ENCODE measurements at places on chromosomes 3 and 15. TPM values are rescaled to one million over a fixed set of nuclear protein-coding genes. Genes with fewer than 3 reads are reported as not detected.

DNA sequence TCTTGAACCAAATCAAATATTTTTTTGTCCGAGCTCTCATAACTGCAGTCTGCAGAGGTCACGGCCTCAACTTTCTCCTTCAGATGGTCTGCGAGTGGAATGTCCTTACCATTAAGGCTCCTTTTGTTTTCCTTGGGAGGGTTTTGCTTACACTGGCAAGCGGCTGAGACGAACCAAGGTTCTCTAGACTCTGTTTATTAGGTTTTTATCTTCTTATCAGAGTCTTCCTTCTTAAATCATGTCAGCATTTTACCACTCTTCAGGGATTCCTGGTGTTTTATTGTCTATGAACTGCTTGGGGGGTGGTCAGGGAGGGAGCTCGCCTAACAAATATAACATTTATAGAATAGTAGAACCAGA is 773.7 kb upstream of the NR2F2 start:
- no peaks in the 10 kb centered on the region for H3K27me3 ChIP-seq
- H3K4me3 ChIP-seq: no peak overlapping the region
- no peak for DNase-seq
- H3K36me3 ChIP-seq: no peaks in the 10 kb centered on the region
- H3K4me1 ChIP-seq: no peaks in the 10 kb centered on the region

The MASP1 gene
- total RNA-seq: 0.70 TPM

The PLCB2 gene
- 14.9 TPM for total RNA-seq

- no peaks in the 10 kb centered on the region for H3K4me1 ChIP-seq
- H3K36me3 ChIP-seq: no peaks in the 10 kb centered on the region
- H3K27me3 ChIP-seq: peaks cover 2% of the 10 kb centered on the region
- no peak overlapping the region for H3K27ac ChIP-seq
- no peak for DNase-seq
Measured at GRCh38 chr3:86654806-86655460, 336.0 kb downstream of the VGLL3 start.

DNA sequence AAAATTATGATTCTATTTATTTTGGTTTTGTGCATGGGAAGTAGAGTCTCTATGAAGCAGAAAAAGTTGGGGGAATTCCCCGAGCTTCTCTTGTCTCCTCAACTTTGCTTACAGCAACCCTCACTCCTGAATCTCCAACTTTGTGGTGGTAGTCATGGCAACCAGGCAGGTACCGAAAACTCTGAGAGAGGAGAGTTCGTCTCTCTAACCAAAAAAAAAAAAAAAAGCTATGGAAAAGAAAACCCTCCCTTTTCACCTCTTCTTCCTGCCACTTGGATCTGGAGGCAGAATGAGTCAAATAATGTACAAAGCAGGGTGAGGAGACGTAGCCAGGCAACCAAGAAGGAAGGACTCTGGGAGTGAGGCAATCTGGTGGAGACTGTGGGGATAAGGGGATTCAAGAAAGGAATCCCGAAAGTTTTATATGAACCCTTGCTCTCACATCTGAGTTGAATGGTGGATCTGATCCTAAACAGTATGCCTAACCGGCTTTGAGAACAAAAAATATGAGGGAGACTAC is 108.1 kb downstream of the PLOD2 start:
- H3K27ac ChIP-seq: no peak overlapping the region
- H3K4me3 ChIP-seq: no peak overlapping the region
- no peaks in the 10 kb centered on the region for H3K4me1 ChIP-seq
- H3K27me3 ChIP-seq: no peaks in the 10 kb centered on the region
- no peak for DNase-seq

- H3K27ac ChIP-seq: no peak overlapping the region
- DNase-seq: no peak
- no peaks in the 10 kb centered on the region for H3K36me3 ChIP-seq
- no peaks in the 10 kb centered on the region for H3K27me3 ChIP-seq
Measured at GRCh38 chr3:161540594-161540993, 44.0 kb downstream of the OTOL1 start.

DNA sequence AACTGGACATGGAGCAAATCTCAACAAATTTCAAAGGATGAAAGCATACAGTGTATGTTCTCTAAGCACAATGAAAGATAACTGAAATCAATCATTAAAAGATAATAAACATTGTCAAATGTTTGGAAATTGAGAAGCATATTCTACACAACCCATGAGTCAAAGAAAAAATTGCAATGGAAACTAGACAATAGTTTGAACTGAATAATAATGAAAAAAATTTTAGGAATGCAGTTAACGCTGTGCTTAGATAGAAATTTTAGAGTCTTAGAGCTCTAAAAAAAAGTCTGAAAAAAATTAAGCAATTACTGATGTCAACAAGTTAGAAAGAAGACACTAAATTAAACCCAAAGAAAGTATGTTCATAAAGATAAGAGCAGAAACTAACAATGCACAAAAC is 15.5 kb downstream of the RABL3 start:
- no peaks in the 10 kb centered on the region for H3K36me3 ChIP-seq
- no peak for DNase-seq
- H3K27me3 ChIP-seq: no peaks in the 10 kb centered on the region
- H3K4me1 ChIP-seq: no peaks in the 10 kb centered on the region

GRCh38 chr15:55879181-55879580 is 114.2 kb downstream of the NEDD4 start:
- DNase-seq: no peak
- no peaks in the 10 kb centered on the region for H3K27me3 ChIP-seq
- no peak overlapping the region for H3K27ac ChIP-seq

The MRAS gene
- total RNA-seq: 1.2 TPM

DNA sequence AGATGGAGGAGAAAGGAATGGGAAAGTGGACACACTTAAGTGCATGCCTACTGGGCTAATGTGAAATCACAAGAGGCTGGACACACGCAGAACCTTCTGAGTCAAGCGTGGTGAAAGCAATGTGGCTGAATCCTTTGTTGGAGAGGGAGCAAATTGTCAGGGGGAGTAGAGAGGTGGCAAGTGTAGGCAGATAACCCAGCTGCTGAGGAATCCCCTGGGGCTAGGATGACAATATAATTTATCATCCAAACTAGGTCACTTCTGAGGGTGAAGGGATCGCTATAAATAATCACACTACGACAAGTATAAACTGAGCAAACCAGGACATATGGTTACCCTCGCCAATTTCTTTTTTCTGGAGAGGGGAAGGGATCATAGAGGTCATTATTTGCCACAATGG is 28.7 kb downstream of the TAMM41 start:
- no peaks in the 10 kb centered on the region for H3K27me3 ChIP-seq
- no peak for DNase-seq
- no peak overlapping the region for H3K27ac ChIP-seq
- no peaks in the 10 kb centered on the region for H3K4me1 ChIP-seq

The GATA2 gene
- total RNA-seq: 2.8 TPM

GRCh38 chr3:35670408-35670965 is 31.2 kb downstream of the ARPP21 start:
- no peak for DNase-seq
- H3K4me3 ChIP-seq: no peak overlapping the region
- no peaks in the 10 kb centered on the region for H3K4me1 ChIP-seq

The CP gene
- total RNA-seq: 37.8 TPM

DNA sequence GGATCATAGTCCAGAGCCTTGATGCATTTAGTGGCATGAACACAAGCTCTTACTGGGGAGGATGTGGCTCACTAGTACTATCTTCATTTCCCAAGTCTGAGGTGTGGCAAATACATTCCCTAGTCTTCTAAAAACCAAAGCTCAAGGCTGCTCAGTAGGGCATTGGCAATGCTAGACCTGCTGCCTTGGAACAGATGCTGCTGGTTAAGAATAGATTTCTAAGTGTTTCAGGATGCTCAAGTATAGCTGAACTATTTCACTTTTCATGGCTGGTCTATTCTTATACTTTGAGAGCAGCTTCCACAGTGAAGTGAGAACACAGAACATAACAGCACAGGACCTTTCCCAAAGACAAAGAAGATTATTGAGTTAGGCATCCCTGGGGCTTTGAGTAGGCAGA is 178.8 kb downstream of the CHST2 start:
- no peak overlapping the region for H3K4me3 ChIP-seq
- H3K27ac ChIP-seq: no peak overlapping the region
- H3K4me1 ChIP-seq: no peaks in the 10 kb centered on the region
- DNase-seq: no peak

The PDIA3 gene
- 88.1 TPM for total RNA-seq

DNA sequence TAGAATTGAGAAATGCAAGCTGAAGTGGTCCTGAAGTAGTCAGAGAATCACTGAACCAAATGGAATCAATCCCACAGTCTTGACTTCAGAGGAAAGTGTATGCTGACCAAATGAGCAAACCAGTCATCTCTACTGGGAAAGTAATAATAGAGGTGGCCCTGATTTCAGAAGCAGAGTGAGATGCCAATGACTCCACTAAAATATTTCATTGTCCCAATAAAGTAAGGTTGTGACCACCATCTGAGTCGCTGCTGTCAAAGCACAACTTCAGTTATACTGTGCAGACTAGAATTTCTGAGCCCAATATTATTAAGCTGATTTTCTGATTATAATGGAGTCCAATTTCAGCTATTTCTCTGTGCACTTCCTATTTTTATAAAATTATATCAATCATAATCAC is 334.4 kb upstream of the THBS1 start:
- H3K27me3 ChIP-seq: no peaks in the 10 kb centered on the region
- H3K36me3 ChIP-seq: no peaks in the 10 kb centered on the region
- no peak overlapping the region for H3K27ac ChIP-seq
- H3K4me1 ChIP-seq: no peaks in the 10 kb centered on the region

The EXD1 gene
- total RNA-seq: not detected

The SPTSSB gene
- total RNA-seq: not detected

- H3K4me1 ChIP-seq: no peaks in the 10 kb centered on the region
- DNase-seq: no peak
Measured at GRCh38 chr3:178259703-178260102, 276.5 kb upstream of the KCNMB2 start.

GRCh38 chr3:140157161-140157560 is 222.2 kb downstream of the CLSTN2 start:
- no peak overlapping the region for H3K27ac ChIP-seq
- H3K27me3 ChIP-seq: no peaks in the 10 kb centered on the region
- no peak for DNase-seq
- no peaks in the 10 kb centered on the region for H3K36me3 ChIP-seq

DNA sequence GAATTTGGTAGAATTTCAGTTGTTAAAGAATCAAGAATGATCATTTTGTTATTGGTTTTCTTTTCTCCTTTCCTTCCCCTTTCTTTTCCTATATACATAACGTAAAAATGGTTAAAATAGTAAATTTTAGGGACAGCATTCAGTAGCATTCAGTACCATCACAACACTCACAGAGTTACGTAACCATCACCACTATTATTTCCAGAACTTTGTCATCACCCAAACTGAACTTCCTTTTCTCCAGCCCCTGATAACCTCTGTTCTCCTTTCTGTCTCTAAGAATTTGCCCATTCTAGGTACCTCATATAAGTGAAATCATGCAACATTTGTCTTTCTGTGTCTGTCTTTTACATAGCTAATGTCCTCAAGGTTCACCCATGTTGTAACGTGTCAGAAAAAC is 165.3 kb downstream of the AKAP13 start:
- no peak overlapping the region for H3K27ac ChIP-seq
- H3K4me3 ChIP-seq: no peak overlapping the region
- H3K36me3 ChIP-seq: no peaks in the 10 kb centered on the region
- no peak for DNase-seq
- no peaks in the 10 kb centered on the region for H3K27me3 ChIP-seq

- DNase-seq: no peak
- peaks cover 27% of the 10 kb centered on the region for H3K4me1 ChIP-seq
- H3K4me3 ChIP-seq: no peak overlapping the region
- no peaks in the 10 kb centered on the region for H3K36me3 ChIP-seq
- no peaks in the 10 kb centered on the region for H3K27me3 ChIP-seq
Measured at GRCh38 chr3:46695177-46695961, 1.9 kb upstream of the ALS2CL start.

The STAB1 gene
- 27.0 TPM for total RNA-seq

The MCTP2 gene
- total RNA-seq: 241 TPM

The IL1RAP gene
- total RNA-seq: 4.1 TPM

The GOLGA8Q gene
- total RNA-seq: 1.3 TPM

- no peak for DNase-seq
- no peak overlapping the region for H3K27ac ChIP-seq
- no peak overlapping the region for H3K4me3 ChIP-seq
- H3K27me3 ChIP-seq: no peaks in the 10 kb centered on the region
Measured at GRCh38 chr3:112767177-112767576, 79.5 kb downstream of the CD200R1L start.

The TRPM1 gene
- not detected for total RNA-seq

- H3K27ac ChIP-seq: no peak overlapping the region
- H3K36me3 ChIP-seq: no peaks in the 10 kb centered on the region
- H3K27me3 ChIP-seq: no peaks in the 10 kb centered on the region
- peaks cover 6% of the 10 kb centered on the region for H3K4me1 ChIP-seq
Measured at GRCh38 chr3:66010739-66011655, 27.7 kb downstream of the MAGI1 start.

The AMIGO3 gene
- 3.3 TPM for total RNA-seq

- H3K27ac ChIP-seq: no peak overlapping the region
- no peaks in the 10 kb centered on the region for H3K27me3 ChIP-seq
- no peaks in the 10 kb centered on the region for H3K36me3 ChIP-seq
- no peaks in the 10 kb centered on the region for H3K4me1 ChIP-seq
- DNase-seq: no peak
Measured at GRCh38 chr15:87981969-87982368, 274.6 kb downstream of the NTRK3 start.

- H3K36me3 ChIP-seq: no peaks in the 10 kb centered on the region
- H3K4me3 ChIP-seq: no peak overlapping the region
Measured at GRCh38 chr3:172776049-172776717, 25.7 kb downstream of the ECT2 start.

DNA sequence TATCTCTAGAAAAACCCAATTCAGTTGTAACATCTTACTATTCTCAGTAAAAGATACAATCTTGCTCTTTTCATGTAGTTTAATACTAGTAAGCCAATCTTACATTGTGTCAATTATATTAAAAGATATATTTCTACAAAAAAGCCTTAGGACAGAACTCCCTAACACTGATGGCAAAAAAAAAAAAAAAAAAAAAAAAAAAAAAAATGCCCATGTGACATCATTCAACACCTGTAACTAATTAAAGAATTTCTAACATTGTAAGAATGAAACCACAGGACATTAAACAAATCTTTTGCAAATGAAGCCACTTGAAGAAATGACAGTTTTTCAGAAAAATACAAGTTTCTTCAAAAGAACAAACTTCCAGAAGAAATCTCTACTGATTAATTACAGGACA is 119.8 kb downstream of the SUCLG2 start:
- no peaks in the 10 kb centered on the region for H3K27me3 ChIP-seq
- no peak for DNase-seq
- H3K27ac ChIP-seq: no peak overlapping the region
- no peak overlapping the region for H3K4me3 ChIP-seq

DNA sequence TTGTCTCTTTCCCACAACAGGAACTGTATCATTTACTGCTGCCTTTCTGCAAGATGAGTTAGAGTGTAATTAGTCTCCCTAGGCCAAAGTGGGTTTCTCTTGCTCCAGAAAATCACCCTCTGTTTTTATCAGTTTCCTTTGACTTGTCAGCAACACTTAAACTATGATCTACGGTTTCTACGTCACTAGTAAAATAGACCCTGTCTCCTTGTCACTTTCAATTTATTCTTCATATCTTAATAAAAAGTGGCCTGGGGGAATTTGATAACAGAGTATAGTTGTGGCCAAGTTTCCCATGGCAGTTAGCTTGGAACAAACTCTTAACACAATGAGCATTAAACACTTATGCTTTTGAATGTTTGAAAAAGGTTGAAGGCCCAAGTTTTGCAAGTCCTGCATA is 79.6 kb downstream of the CGNL1 start:
- H3K27me3 ChIP-seq: no peaks in the 10 kb centered on the region
- no peak overlapping the region for H3K27ac ChIP-seq
- no peak for DNase-seq
- no peaks in the 10 kb centered on the region for H3K4me1 ChIP-seq
- H3K4me3 ChIP-seq: no peak overlapping the region

The BCHE gene
- total RNA-seq: 2.4 TPM

The RETNLB gene
- total RNA-seq: 21.5 TPM

Measured in Peyer's patch (tissue), 4 donors.